EH (cell line): ENCODE measurements at places on chromosomes 1 and 21.

DNA sequence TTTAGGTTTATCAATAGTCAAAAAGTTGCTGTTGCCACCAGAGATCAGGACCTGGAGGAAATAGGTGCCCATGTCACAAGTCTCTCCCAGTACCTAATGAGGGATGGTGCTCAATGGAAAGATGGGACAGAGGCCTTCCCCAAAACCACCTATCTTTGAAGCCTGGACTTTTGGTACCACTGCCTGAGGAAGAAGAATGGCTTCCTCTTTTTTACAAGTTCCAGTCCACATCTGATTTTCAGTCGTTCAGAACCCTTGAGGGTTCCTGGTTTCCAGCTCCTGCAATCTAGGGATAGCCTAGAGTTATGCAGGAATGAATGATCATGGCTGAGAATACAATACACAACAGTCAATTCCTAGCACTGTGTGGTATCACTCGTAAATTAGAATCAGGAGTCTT, 5.7 kb downstream of the CATSPERE start:
- DNase-seq = no peak

GRCh38 chr1:55164906-55165305, 50.3 kb downstream of the USP24 start:
- no peak for DNase-seq

GRCh38 chr1:64356636-64357256, 113.2 kb upstream of the CACHD1 start:
- DNase-seq = no peak

DNA sequence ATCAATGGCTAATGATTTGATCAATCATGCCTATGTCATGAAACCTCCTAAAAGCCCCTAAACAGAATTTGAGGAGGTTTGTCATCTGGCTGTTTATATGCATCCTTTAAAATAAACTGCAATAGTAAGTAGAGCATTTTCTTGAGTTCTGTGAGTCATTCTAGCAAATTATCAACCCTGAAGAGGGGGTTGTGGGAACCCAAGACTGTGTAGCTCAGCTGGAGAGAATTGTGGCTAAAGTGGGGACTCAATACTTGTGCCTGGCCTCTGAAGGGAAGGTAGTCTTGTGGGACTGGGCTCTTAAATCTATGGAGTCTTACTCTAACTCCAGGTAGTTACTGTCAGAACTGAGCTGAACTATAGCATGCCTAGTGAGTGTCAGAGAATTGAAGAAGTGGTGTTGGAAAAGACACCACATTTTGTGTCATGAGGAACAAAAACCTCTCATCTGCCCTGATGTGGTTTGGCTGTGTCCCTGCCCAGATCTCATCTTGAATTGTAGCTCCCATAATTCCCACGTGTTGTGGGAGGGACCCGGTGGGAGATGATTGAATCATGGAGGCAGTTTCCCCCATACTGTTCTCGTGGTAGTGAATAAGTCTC, 402.4 kb downstream of the USH2A start:
- no peak for DNase-seq

GRCh38 chr1:37449936-37450335, 24.4 kb upstream of the ZC3H12A start:
- peak; percentile 29 for DNase-seq

DNA sequence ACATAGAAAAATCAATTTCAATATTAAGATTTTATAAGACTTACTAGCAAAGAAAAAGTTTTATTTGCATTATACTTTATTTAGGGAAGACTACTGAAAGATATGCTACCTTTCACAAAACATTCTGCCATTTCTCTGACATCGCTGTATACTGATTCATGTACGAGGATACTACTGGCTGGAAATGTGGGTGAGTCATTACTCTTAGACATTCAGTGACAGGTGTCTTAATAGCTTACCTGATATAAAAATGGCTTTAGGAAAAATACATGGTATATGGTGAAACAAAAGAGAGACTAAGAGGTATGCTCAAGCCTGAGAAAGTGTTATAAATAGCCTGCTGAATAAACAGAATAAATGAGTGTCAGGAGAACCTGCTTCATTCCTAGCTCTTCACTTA, 73.0 kb upstream of the EXO1 start:
- no peak for DNase-seq

DNA sequence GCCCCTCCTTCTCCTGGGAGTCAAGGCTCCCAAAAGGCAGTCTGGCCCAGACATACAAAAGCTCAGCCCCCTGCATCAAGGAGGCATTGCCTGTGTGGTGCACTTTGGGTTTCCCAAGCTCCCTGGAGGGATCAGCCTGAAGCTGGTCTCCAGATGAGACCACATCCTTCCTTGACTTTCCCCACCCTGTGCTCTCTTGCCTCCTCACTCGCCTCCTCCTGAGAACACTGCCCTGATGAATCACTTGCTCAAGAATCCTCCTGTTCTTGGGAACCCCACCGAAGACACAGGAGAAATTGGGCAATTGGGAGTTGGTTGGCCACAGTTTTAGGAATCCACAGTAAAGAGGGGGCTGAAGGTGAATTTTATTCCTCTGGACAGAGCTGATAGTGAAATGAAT, 34.8 kb upstream of the LYST start:
- peak; percentile 92 for DNase-seq

GRCh38 chr1:172758259-172758658, 99.4 kb downstream of the FASLG start:
- DNase-seq = no peak

- peak; percentile 50 for DNase-seq
Measured at GRCh38 chr1:7255303-7256058, 470.2 kb downstream of the CAMTA1 start.

DNA sequence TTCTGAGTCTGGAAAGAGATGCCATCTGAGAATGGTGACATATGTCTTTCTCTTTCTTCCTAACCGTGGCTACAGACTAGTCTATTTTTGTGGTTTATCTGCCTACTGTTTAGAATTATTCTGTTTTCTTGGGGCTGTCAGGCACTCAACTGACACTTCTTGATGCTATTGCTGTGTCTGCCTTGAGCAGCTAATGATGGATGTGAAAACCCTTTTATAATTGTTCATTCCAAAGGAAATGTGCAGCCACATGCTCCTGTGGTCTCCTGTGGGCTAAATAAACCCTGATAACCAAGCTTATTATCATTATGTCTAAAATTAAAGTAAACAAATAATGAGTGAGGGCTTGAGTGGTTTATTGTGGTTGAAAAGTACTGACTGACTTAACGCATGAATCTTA, 52.7 kb upstream of the CXADR start:
- DNase-seq = no peak

- peak; percentile 7 for DNase-seq
Measured at GRCh38 chr1:64122588-64122987, 80.8 kb upstream of the UBE2U start.

- no peak for DNase-seq
Measured at GRCh38 chr1:235650341-235651169, 971 bp upstream of the GNG4 start.

- no peak for DNase-seq
Measured at GRCh38 chr21:45560106-45561021, 18.1 kb upstream of the SLC19A1 start.

- DNase-seq = no peak
Measured at GRCh38 chr1:82534996-82535395, 734.3 kb downstream of the ADGRL2 start.

GRCh38 chr1:43144237-43144636, 27.9 kb downstream of the EBNA1BP2 start:
- peak; percentile 46 for DNase-seq

- DNase-seq = peak; percentile 80
Measured at GRCh38 chr21:46025113-46025770, 43.7 kb downstream of the COL6A1 start.

DNA sequence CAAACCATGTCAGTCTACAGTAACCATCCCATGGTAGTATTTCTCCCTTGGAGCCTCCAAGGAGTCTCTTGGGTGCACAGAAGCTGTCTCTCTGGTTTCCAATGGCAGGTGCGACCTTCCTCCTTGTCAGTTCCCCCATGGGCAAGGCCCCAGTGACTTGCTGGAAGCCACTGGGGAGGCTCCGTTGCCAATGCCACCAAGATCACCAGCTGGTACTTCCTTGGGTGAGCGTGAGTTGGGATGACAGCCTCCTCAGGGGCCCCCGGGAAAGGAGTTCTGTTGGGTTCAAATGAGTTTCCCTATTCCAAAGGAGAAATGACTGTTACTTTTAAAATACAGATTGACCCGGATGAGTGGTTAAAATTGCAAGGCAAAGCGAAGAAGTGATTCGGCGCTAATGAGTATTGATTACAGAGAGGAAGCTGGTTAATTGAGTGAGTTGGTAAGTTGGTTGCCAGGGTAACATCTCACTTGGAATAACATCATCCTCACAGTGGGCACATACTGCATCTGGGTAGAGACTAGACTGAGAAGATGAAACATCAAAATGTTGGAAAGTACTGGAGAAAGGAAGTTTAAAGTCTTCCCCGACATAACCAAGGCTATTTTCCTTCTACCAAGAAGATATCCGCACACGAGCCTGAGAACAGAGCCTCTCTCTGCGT, 53.0 kb upstream of the LAPTM5 start:
- no peak for DNase-seq

DNA sequence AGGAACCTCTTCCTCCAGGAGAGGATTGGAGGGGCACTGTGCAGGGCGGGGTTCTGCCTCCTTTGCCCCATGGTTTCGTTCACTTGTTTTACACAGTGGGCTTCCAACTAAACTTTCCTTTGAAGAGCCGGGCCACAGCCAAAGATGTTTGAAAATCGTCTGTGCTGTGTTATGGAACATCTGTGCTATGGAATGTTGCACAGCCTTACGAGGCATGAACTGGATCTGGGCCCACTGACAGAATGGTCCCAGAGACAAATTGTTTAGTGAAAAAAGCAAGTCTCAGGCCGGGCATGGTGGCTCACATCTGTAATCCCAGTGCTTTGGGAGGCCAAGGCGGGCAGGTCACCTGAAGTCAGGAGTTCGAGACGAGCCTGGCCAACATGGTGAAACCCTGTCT, 12.6 kb upstream of the MEF2D start:
- peak; percentile 28 for DNase-seq

DNA sequence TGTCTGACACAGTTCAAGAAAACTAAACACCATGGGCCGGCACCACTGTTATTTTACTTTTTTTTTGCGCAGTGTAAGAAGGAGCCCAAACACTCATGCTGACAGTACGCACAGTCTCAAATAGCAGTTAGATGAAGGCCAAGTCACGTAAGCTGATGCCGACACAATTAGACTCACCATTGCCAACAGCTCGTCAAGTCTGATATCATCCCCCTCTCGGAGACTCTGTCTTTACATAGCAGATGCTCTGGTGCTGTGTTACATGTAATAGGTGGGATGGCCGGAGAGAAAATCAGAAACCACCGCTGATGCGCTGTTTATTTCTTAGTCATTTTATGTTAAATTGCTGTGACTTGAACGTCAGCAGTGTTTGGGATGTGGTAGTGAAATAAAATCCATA, 49.3 kb downstream of the TGFB2 start:
- DNase-seq = no peak

GRCh38 chr1:232810856-232811255, 5.6 kb downstream of the MAP10 start:
- no peak for DNase-seq
